Panc1 (cell line): ENCODE measurements at places on chromosomes 2 and 18.

GRCh38 chr18:34548120-34548972, 161.8 kb upstream of the DTNA start:
- no peak for DNase-seq

- DNase-seq = peak; percentile 17
Measured at GRCh38 chr2:3959372-3959771, 256.0 kb downstream of the DCDC2C start.

DNA sequence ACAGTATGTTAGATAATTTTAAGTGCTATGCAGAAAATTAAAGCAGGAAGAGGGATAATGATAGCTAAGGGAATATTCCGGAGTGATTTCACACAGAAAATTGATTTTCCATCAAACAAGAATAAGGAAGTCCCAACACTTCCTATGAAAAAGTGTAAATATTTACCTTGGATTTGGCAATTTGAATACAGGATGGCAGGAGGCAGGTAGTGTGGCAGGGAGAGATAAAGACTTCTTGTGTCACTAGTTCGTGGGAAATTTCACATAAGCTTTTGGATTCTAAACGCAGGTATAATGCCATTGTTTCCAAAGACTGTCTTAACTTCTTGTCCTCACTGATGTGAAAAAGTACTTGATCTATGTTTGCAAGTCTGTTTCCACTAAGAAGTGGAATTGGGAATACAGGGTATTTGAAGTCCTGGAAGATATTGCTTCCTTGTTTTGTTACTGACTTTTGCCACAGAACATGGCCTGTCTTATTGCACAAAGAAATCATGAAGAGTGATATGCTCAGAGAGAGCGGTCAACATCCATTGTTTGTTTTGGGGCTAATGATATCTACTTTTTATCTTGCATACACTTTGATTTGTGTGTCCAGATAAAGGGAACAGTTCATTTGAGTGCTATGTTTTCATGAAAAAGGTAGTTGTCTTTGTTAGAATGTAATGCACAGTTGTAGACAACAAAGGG, 1216.1 kb upstream of the FAM98A start:
- no peak for DNase-seq

DNA sequence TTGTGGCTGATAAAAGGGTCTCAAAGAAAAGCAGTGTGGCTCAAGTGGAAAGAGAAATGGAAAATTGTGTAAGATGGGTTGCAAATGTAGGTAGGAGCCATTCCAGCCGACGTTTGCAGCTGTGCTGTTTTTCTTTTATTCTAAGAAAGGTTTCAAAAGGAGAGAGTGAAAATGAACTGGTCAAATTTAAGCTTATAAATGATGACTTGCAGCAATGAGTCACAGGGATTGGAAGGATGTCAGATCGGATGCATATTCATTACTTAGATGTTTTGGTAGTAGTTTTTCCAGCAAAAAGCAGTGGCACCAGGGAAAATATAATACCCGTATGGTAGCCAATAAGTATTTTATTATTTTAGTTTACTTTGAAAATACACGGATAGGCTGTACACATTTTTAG, 79.1 kb downstream of the LRRTM4 start:
- no peak for DNase-seq

- no peak for DNase-seq
Measured at GRCh38 chr2:137208431-137208891, 443.1 kb downstream of the THSD7B start.

GRCh38 chr2:75415731-75416130, 145.0 kb downstream of the EVA1A start:
- DNase-seq = no peak

- DNase-seq = no peak
Measured at GRCh38 chr2:115520727-115521126, 1078.3 kb downstream of the DPP10 start.

- DNase-seq = no peak
Measured at GRCh38 chr2:16638946-16639345, 26.7 kb downstream of the CYRIA start.

DNA sequence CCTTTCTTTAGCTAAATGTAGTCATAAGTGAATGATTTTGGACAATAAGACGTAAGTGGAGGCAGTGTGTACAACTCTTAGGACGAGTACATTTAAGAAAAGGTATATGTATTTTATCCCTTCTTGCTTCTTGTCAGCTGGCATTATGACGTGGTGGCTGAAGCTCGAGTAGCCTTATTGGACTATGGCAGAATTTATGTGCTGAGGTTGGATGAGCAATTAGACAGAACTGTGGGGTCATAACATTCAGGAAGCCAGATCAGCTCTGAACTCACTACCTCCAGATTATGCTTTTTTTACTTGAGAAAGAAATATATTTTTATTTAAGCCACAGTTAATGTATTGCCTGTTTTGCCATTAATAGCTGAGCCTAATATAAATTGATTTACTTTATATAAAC, 661.5 kb downstream of the ERBB4 start:
- DNase-seq = no peak

DNA sequence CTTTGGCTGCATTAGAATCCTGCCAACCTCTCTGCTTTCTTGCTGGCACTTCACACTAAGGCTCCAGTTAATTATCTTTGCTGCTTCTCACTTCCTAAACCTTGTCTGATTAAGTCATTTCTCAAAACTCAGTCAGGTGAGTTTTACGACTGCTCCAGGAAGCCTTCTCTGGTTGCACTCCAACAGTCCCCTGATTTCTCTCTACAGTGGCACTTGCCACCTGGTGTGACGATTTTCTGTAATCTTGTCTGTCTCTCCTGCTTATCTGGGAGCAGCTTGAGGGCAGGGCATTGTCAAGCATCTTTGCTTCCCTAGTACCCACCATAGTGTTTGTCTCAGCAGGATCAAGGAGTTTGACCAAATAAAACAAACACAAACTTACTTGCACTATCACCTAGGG, 10.4 kb upstream of the GATA6 start:
- no peak for DNase-seq

DNA sequence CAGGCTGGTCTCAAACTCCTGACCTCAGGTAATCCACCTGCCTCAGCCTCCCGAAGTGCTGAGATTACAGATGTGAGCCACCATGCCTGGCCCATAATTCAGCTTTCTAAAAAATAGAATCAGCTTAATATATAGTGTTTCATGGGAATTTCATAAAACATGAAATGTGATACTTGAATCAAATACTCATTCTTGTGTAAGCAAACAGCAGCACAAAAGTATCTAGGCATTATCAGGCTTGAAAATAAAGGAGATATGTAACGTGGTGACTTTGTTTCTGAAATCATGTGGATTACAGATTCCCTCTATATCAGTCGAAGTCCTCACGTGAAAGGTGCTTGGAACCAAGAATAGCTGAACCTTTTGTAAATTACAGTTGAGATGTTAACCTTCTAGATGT, 229.1 kb downstream of the FHOD3 start:
- no peak for DNase-seq

GRCh38 chr18:66129248-66129647, 378.4 kb downstream of the CDH7 start:
- DNase-seq = no peak

DNA sequence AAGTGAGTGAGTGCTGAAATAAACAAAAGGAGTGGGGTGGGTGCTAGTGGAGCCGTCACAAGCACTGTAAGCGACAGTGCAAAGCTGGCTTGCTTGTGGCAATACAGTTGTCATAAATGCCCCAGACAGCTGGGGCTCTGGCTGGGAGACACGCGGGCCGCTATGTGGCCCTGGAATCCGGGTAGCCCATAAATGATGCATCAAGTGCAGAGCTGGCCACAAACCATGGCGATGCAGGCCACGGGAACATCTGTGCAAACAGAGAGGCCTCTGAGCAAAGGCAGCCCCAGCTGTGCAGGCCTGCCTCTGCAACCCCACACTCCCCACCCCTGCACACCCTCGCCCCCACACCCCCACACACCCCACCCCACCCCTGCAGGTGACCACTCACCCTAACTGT, 349.2 kb upstream of the ID2 start:
- no peak for DNase-seq

GRCh38 chr2:566379-567313, 110.6 kb downstream of the TMEM18 start:
- no peak for DNase-seq

DNA sequence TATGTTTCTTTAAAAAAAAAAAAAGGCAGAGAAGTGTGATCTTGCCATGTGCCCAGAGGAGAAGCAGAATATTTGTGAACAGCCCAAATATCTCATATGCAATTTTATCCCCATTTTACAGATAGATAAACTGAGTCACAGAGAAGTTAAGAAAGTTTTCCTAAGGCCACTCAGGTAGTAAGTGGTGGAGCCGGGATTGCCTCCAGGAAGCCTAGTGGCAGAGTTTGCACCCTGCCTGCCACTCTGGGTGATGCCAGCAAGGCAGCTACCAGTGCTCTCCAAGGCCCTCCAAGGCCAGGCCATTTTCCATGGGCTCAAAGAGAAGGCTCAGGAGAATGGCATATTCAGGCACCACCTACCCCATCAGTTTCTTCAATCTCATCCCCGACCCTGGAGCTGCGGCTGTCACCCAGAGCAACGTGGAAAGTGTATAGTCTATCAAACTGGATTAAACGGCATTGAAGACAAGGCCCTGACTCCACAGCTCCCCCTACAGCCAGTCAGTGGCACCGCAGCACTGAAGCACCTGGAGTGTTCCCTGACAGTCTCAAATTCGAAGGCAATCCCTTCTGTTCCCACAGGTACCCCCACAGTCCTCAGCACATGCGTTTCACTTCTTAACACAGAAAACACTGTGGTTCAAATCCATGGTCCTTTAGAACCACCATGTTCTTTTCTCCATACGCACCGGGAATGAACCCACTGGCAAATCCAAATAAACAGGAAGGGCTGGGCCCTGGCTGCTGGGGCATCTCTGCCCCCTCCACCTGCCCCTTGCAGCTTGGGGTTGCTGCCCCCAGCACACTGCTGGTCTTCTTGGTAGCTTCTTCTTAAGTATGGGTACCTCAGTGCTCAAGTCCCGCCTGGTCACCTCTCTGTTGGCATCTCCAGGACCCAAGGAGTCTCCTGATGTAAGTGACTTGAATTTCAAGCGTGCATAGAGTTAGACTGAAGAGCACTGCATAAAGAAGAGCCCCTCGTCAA, 175.3 kb downstream of the INHBB start:
- DNase-seq = peak; percentile 15

GRCh38 chr2:32963941-32964340, 17.2 kb downstream of the LTBP1 start:
- DNase-seq = no peak
